Keratinocyte (primary cell): ENCODE measurements at places on chromosomes 4 and X.
A peak's percentile ranks its signal among the peaks of the same experiment; 100 is the strongest.

GRCh38 chrX:40424259-40424658, 156.5 kb upstream of the ATP6AP2 start:
- DNase-seq, result no peak

DNA sequence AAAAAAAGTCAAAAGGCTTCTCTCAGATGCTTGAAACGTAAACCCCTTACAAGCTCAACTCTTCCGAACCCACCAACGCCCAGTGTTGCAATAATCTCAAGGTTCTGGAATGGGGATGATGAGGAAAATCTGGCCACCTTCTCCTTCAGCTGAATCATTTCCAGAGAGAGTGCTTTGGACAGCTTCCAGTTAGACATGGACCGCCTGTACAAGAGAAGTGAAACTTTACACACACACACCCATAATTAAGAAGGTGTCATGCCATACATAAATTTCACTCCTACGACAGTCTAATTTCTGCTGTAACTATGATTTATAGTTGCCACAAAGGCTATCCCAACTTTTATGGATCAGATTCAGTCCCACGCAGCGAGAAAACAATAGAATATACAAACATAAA, 72.3 kb downstream of the PRKG2 start:
- DNase-seq, result no peak

- no peak for DNase-seq
These were observed 1.7 kb downstream of the DOCK11 start for GRCh38 chrX:118497180-118497818.

GRCh38 chr4:18568600-18568999, 547.0 kb upstream of the LCORL start:
- DNase-seq, result no peak

GRCh38 chr4:24405341-24405740, 179.0 kb downstream of the DHX15 start:
- no peak for DNase-seq

GRCh38 chr4:22941688-22942375, 249.1 kb downstream of the GBA3 start:
- no peak for DNase-seq

DNA sequence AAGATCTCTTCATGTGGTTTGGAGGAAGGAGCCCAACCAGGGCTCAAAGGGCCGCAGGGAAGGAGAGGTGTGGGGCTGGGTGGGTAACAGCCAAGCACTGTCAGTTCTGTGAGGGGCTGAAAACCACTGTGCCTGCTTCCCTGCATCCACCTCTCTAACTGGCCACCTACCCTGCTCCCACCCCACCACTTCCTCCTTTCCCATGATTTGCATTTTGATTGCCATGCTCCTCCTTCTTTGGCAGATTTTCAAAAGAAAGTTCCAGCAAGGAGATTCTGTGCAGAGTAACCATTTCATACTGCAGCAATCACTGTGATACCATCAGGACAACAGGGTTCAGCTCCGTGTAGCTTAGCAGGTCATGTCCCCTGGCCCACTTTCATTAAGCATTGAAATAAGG, 1.8 kb downstream of the ZNF674 start:
- DNase-seq, result no peak

GRCh38 chr4:181562399-181562798, 680.8 kb upstream of the TENM3 start:
- no peak for DNase-seq

DNA sequence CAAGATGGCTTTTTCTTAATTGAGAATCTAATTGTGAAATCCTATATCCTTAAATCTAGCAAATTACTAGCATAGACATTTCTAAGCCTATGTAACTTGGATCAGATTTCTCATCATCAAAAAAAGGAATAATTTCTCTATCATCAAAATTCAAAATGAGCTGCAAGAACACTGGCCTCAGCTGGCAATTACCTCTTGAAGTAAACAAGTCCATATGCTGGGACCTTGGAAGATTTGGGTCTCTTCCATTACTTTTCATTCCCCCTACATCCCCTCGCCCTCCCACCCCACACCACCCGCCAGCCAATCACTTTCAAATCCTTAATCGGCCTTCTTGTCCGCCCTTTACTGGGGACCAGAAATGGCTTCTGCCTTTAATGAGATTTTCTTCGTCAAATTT, 23.3 kb upstream of the MBTPS2 start:
- no peak for DNase-seq

DNA sequence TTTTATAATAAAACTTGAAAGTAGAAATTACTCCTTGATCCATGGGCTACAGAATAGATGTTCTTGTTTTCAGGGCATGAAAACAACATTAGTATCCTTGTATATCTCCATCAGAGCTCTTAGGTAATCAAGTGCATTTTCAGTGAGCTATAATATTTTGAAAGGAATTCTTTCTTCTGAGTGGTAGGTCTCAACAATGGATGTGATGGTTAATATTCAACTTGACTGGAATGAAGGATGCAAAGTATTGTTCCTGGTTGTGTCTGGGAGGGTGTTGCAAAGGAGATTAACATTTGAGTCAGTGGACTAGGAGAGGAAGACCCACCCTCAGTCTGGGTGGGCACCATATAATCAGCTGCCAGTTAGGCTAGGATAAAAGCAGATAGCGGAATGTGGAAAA, 100.1 kb downstream of the LCORL start:
- no peak for DNase-seq

DNA sequence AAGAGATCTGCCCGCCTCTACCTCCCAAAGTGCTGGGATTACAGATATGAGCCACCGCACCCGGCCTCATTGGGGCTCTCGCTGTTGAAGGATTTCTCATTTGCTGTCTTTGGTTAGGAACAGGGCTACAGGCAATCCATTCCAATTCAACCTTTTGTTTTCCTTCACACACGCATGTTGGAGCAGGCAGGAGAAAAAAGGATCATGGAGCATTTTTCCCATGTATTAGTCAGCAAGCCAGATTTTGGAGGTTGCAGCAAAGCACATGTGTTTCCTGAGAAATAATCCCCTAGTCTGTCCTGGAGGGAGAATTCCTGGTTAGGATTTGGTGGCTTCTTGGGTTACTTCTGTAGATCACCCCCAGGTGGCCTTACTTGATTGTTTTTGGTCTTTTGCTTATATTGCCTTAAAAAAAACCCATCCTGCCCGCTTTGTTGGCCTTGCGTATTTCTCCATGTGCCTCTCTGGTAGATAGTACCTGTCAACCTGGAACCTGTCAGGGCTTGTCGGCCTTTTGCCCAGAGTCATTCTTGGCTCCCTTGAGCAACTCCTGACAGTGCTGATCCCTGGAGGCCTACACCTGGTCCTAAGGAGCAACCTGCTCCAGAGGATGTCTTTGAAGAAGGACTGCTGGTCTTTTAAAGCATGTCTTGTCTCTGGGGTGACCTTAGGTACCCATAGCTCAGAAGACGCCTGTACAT, 82.4 kb upstream of the CLCN4 start:
- peak; percentile 61 for DNase-seq

DNA sequence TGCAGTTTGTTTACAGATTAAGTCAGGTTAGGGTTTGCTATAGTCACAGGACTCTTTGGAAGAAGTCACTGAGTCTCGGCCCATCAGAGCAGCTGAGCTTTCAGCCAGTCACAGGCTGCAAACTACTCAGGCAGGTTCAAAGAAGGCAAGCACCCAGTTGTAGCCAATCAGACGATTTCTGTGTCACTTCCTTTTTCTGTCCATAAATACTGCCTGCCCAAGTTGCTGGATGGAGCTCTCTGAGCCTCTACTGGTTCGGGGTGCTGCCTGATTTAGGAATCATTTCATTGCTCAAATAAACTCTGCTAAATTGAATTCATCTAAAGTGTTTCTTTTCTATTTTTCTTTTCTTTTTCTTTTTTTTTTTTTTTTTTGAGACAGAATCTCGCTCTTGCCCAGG, 7.3 kb upstream of the SH3BP2 start:
- no peak for DNase-seq

GRCh38 chr4:91448668-91449330, 855.0 kb upstream of the GRID2 start:
- DNase-seq, result peak; percentile 9

GRCh38 chr4:183411291-183411861, 33.1 kb upstream of the CDKN2AIP start:
- no peak for DNase-seq

GRCh38 chr4:142752202-142752786, 93.8 kb downstream of the INPP4B start:
- DNase-seq, result no peak

DNA sequence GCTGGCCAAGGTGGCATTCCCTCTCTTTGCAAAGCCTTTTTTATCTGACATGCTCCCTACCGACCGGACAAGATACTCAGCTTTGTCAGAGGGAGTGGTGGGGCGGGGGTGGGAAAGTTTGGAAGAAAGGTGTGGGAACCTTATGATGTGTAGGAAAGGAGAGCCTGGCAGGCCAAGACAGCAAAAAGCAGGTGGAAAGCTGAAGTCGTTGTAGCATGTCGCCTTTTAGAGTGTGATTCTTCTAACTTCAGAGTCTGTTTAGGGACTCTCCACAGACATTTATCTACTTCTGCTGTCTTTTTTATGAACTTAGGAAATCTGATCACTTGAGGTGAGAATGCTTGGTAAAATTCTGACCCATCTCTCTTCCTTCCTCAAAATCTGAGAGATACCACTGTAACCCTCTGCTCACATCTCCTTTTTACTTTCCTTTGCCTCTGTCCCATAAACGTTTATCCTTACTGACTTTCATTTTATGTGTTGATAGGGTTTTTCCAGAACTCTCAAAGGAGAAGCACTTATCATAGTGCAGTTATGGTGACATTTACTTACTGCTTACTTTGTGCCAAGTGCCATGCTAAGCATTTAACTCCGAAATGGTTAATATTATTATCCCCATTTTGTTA, 8.2 kb upstream of the RUFY3 start:
- DNase-seq, result no peak

- no peak for DNase-seq
These were observed 1393.9 kb downstream of the ARAP2 start for GRCh38 chr4:34850421-34850820.
